Stimulated activated memory B cell treated with anti-CD40 and anti-IgM and Interleukin-4, amounts not matched to agents 10 μg/mL and 1 μg/mL and 100 μg/mL, for 72 hours (primary cell): ENCODE measurements at places on chromosomes 3 and 15.
A peak's percentile ranks its signal among the peaks of the same experiment; 100 is the strongest.

DNA sequence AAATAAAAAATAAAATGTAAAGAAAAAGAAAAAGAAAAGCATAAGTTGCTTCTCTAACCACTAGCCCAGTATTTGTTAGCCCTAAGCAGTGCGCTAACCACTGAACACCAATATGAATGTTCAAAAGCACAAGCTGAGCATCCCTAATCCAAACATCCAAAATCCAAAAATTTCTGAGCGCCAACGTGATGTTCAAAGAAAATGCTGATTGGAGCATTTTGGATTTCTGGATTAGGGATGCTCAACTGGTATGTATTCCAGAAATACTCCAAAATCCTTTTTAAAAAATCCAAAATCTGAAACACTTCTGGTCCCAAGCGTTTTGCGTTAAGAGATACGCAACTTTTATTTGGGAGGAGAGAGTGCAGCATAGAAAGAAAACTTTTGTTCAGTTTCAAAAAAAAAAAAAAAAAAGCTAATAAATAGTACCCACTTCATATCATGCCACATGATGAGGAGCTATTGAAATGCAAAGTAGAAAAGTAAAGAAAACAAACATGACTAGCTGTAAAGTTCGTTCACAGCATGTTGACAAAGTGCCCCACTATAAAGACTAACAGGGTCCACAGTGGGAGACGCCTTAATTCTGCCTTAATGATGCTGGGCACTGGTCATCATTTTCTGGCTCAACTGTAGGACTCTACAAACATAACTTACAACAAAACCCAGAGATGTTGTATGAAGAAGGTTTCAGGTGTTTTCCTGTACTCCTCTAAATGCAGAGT lies 32.4 kb downstream of the EDC3 start:
- no peak for ATAC-seq

DNA sequence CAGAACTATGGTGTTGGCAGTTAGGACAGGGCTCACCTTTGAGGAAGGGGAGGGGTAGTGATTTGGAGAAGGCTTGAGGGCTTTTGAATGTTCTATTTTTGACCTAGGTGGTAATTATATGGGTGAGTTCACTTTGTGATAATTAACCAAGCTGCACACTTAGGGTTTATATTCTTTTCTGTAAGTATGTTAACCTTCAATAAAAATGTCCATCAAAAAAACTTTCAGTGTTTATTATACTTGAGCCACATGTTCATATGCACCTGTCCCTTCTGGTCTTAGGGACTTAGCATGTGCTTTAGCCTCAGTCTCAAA lies 28.4 kb downstream of the PDE8A start:
- peak; percentile 20 for ATAC-seq

DNA sequence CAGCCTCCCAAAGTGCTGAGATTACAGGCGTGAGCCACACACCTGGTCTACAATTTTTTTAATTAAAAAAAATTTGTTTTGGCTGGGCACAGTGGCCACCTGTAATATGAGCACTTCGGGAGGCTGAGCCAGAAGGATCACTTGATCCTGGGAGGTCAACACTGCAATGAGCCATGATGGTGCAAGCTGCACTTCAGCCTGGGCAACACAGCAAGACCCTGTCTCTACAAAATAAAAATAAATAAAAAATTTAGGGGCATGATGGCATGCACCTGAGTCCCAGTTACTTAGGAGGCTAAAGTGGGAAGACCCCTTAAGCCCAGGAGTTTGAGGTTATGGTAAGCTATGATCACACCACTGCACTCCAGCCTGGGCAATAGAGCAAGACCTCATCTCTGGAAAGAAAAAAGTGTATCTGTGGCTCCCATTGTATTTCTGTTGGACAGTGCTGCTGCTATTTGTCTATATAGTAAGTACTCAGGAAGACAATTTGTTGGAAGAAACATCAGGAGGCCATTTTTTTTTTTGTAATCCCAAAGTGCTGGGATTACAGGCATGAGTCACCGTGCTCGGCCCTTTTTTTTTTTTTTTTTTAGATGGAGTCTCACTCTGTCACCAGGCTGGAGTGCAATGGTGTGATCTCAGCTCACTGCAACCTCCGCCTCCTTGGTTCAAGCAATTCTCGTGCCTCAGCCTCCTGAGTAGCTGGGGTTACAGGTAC lies 27.5 kb upstream of the SH3BP5 start:
- no peak for ATAC-seq

GRCh38 chr15:99605990-99606389 lies 40.2 kb downstream of the MEF2A start:
- no peak for ATAC-seq

DNA sequence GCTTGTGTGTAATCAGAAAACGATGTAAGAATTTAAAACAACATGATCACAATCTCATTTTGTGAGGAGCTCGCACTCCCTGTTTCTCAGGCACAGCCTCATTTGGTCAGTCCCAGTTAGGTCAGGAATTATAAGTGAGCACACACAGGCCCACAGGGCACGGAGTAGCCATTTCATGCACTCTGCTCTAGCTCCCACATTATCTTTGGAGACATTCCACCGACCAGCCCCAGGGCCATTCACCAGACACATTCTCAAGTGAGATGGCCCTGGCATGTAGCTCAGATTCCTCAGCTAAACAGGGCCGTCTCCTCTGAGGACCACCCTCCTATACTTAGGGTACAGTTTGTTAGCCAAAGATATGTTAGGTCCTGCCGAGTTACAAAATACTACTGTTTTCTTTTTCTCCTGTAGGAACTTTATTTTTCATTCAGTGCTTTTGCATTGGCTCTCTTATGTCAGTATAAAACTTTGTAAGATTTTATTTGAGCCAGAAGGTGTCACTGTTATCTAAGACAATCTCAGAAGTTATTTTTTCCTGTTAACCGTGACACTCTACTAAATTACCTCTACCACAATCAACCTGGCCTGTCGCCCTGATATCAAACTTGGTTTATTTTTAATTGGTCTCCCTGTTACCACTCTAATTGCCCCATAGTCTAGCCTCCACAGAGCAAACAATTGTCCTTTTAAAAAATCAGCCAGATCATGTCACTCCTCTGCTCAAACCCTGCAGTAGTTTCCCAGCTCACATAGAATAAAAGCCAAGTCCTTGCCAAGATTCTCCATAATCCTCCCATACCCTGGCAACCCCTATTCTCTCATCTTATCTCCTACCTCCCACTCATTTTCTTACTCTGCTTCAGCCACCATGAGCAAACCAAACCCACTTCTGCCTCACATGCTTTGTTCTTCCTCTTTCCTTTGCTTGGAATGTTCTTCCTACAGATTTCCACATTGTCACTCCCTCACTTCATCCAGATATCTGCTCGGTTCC lies 105.7 kb downstream of the PPP2R3A start:
- ATAC-seq, result peak; percentile 35

- ATAC-seq, result no peak
Measured at GRCh38 chr15:92683511-92683834, 27.9 kb upstream of the FAM174B start.

GRCh38 chr15:89335298-89336041 lies 846 bp upstream of the POLG start:
- peak; percentile 32 for ATAC-seq

- ATAC-seq, result no peak
Measured at GRCh38 chr15:67508407-67508806, 12.5 kb upstream of the C15orf61 start.

- no peak for ATAC-seq
Measured at GRCh38 chr15:64454282-64454681, 6.1 kb upstream of the ZNF609 start.

- peak; percentile 49 for ATAC-seq
Measured at GRCh38 chr3:128076483-128077201, 24.4 kb downstream of the SEC61A1 start.

DNA sequence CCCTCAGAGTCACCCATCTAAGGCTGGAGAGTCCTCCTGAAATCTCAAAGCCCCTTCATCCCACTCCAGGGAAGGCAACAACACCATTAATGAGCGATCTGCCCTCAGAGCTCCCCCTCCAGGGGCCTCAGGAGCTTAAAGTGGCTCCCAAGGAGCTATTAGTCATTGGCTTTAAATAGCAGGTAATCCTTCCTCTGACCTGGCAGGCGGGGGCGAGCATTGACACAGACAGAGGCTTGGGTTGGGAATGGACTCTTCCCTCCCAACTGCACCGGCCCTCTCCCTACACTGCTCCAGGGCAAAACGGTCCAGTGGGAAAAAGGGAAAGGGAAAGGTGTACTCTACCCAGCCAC lies 1.4 kb downstream of the MFGE8 start:
- ATAC-seq, result no peak

DNA sequence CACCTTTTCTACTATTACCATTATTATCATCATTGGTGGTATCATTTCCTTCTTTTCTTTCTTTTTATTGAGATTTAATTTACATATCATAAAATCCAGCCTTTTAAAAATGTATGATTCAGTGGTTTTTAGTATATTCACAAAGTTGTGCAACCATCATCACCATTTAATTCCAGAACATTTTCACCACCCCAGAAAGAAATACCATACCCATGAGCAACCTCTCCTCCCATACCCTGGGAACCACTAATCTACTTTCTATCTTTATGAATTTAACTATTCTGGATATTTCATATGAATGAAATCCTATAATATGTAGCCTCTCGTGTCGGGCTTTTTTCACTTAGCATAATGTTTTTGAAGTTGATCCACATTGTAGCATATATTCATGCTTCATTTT lies 29.1 kb downstream of the AAGAB start:
- no peak for ATAC-seq

DNA sequence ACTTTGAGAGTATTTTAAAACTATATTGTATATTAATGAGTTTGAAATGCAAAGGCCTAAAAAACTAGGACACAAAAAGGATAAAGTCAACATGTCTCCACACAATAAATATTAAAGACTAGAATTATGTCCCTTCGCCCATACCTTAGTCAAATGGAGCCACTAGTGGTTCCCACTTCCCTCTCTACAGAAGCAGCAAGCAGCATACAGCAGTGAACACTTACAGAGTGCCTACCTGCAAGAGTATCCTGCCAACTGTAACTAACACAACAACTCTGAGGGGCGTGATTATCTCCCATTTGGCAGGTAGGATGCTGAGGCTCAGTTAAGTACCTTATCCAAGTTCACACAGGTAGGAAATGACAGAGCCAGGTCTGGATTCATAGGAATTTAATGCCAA lies 17.2 kb downstream of the DYNC1LI1 start:
- peak; percentile 72 for ATAC-seq

DNA sequence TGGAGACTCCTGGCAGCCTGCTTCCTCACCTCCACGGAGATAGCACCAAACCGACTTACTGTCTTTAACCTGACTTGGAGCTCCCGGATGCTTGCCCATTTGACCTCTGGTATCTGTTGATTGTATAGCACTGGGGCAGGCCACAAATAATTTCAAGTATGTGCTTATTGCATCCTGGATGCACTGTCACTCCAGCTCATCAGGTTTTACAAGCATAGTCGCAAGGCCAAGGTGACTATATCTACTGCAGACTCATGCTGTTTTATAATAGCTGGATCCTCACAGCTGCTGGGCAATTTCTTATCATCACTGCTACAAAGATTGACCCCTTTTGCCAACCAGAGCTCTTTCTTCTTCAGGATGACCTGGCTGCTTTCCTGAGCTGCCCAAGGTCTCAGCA lies 45.6 kb downstream of the PEX5L start:
- ATAC-seq, result no peak

DNA sequence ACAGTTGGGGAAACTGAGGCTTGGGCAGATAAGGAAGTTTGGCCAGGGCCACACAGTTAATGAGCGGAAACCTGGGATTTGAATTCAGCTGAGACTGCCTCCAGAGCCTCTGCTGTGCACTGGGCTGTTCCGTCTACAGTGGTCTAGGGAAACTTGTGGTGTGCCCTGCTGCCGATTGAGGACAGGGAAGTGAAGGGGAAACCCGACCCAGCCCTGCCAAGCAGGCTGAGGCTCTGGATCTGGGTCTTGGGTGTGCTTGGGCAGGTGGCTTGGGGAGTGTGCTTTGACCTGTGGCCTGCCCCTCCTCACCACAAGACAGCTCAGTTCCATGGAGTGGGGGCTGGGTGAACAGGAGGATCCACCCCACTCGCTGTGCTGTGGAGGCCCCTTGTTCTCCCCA lies 17.6 kb downstream of the NISCH start:
- no peak for ATAC-seq

DNA sequence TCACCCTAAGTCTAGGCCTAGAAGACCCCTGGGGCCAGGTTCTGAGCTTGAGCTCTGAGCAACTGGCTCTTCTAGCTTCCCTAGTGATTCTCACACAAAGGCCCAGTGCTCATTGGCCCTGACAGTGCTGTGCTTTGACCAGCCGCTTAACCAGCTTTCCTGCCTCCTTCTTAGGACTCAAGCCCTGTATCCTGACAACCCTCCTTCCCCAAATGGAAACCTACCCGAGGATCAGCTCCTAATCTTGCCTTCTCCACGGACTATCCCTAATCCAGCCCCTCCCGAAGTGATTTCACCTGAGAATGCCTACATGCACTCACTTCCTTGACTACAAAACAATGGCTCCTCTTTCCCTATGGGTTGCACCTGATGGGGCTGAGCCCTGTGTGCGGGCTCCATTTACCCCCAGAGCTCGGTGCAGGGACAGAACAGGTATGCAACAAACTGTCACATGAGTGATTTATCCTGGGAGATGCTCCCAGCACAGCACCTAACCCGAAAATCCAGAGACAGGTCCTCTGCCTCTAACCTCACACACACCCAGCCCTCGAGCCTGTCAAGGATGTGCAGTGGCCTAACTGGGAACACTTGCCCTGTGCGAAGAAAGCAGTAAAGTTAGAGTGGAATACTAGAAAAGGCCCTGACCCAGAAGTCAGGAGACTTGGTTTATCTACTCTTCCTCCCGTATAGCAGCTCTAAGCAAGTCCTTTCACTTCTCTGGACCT lies 2.3 kb downstream of the MEGF11 start:
- no peak for ATAC-seq

DNA sequence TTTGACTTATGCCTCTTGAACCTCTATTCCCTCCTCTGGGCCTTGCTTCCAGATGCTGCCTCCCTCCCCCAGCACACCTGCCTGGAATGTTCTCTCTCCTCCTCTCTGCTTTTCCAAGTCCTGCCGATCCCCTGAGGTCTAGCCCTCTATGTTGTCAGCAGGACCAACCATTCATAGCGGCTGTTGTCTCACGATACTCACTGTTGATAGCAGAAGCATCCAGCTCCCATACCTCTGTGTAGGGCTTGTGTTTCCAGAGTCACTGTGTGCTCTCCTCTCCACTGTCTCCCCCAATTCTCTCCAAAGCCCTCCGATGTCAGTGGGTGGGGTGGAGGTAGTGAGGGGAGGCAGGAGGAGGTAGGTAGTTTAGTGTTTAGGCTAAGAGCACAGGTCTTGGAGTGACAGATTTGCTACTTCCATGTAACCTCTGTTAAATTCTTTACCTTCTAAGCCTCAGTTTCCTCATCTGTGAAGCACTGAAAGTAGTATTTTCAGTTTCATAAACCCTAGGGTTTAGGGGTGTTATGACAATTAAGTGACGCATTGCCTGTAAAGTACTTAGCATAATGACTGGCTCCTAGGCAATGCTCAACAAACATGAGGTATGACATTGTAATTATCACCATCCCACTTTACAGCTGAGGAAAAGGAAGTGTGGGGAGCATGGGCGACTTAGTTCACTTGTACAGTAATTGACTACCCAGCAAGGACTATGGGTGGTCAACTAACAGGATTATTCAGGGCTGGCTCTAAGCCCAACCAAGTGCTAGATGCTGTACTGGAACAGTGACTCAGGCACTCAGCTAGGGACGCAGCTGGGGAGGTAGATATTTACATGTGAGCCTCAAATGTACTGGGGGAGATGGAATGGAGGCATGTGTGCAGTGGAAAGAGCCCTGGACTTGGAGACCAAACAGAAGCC lies 122.8 kb downstream of the CACNA1D start:
- ATAC-seq, result no peak

- ATAC-seq, result no peak
Measured at GRCh38 chr3:30156586-30157498, 449.6 kb upstream of the TGFBR2 start.
